A673 (cell line): ENCODE measurements at places on chromosomes 3 and 15. TPM values are rescaled to one million over a fixed set of nuclear protein-coding genes. Genes with fewer than 3 reads are reported as not detected.

DNA sequence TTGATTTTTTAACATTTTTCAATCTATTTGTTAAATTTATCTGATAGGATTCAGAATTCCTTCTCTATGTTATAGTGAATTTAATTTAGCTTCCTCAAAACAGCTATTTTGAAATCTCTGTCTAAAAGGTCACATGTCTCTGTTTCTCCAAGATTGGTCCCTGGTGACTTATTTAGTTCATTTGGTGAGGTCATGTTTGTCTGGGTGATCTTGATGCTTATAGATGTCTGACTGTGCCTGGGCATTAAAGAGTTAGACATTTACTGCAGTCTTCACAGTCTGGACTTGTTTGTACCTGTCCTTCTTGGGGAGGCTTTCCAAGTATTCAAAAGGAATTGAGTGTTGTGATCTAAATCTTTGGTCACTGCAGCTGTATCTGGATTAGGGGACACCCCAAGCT lies 169.5 kb upstream of the C2CD4B start:
- H3K36me3 ChIP-seq: no peaks in the 10 kb centered on the region
- H3K27me3 ChIP-seq: no peaks in the 10 kb centered on the region
- no peaks in the 10 kb centered on the region for H3K4me1 ChIP-seq
- DNase-seq: no peak

The SLC27A2 gene
- total RNA-seq: 0.77 and 0.79 TPM in 2 replicates

GRCh38 chr15:99279827-99280226 lies 28.5 kb downstream of the LRRC28 start:
- no peaks in the 10 kb centered on the region for H3K36me3 ChIP-seq
- no peak overlapping the region for H3K27ac ChIP-seq
- DNase-seq: no peak
- H3K4me3 ChIP-seq: no peak overlapping the region

GRCh38 chr3:193821151-193821668 lies 228.2 kb downstream of the OPA1 start:
- H3K4me1 ChIP-seq: peaks cover 18% of the 10 kb centered on the region
- H3K4me3 ChIP-seq: no peak overlapping the region

The TF gene
- 0.11 and 0.13 TPM in 2 replicates for total RNA-seq

DNA sequence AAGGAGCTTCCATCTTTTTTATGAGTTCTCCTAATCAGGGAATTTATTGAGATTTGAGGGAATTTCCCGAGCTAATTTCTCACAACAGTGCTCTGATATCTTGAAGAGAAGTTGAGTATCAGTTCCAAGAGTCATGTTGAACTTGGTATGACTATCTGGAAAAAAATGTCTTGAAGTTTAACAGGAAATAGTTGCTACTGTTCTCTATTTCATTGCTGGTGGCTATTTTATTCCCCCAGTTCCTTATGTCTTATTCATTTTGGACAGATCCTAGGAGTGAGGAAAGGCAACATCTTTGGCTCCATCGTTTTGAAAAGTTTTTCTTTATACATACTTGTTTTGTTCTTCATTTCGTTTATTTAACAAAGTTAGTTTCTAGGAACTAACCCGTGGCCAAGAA lies 307.8 kb upstream of the AGTR1 start:
- no peaks in the 10 kb centered on the region for H3K27me3 ChIP-seq
- H3K27ac ChIP-seq: no peak overlapping the region
- DNase-seq: no peak

GRCh38 chr3:108862865-108863798 lies 40.5 kb downstream of the TRAT1 start:
- no peaks in the 10 kb centered on the region for H3K36me3 ChIP-seq
- DNase-seq: peak; percentile 36
- H3K27ac ChIP-seq: no peak overlapping the region
- H3K4me1 ChIP-seq: no peaks in the 10 kb centered on the region
- H3K27me3 ChIP-seq: no peaks in the 10 kb centered on the region

The GOLGA8O gene
- not detected in 2 replicates for total RNA-seq

The KPNA4 gene
- total RNA-seq: 85.7 and 88.5 TPM in 2 replicates
